ENCODE measurements at places on chromosomes 6 and 20. TPM values are rescaled to one million over a fixed set of nuclear protein-coding genes. Genes with fewer than 3 reads are reported as not detected.

ACTL10 gene
- 1.4 TPM for polyA plus RNA-seq

MYB gene
- 12.1 TPM for polyA plus RNA-seq

CDH26 gene
- polyA plus RNA-seq, result 1.3 TPM

TP53TG5 gene
- polyA plus RNA-seq, result 0.78 TPM
